ENCODE measurements at places on chromosomes 11 and 22.

DNA sequence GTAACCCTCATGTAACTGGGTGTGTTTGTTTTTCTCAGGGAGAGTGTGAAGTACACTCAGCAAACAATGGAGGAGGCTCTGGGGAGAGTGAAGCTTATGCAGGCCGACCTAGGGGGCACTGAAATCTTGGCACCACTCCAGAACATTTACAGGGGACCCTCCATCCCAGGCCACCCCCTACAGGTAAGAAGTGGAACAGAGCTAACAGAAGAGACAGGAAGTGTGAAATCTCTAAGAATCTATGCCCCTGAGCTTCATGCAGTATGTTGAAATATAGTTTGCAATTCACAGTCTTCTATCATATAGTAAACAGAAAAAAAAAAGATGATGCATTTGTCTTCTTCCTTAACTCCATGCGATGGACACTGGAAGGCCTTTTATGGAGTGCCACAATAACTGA lies 8.4 kb downstream of the VWA5A start:
- DNase-seq = no peak

DNA sequence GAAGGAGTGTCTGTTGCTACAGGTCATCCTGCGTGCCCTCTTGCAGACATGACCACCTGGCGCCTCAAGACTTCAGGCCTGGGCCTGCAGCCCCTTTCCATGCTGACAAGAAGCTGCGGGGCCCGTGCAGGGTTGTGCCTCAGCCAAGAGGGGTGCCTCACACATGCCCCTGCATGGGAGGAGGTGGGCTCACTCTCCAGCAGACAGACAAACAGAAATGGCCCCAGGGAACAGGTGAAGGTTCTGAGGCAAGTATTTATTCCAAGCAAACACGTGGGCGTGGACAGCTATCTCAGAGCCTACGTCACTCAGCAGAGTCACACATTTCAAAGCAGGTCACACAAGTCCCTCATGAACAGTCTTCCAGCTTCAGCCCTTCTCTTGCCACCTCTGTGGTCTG lies 5.9 kb upstream of the SYCE3 start:
- no peak for DNase-seq

- DNase-seq = no peak
Measured at GRCh38 chr11:35932681-35933319, 11.1 kb upstream of the LDLRAD3 start.

GRCh38 chr11:115623021-115623451 lies 118.8 kb upstream of the CADM1 start:
- peak; percentile 66 for DNase-seq

DNA sequence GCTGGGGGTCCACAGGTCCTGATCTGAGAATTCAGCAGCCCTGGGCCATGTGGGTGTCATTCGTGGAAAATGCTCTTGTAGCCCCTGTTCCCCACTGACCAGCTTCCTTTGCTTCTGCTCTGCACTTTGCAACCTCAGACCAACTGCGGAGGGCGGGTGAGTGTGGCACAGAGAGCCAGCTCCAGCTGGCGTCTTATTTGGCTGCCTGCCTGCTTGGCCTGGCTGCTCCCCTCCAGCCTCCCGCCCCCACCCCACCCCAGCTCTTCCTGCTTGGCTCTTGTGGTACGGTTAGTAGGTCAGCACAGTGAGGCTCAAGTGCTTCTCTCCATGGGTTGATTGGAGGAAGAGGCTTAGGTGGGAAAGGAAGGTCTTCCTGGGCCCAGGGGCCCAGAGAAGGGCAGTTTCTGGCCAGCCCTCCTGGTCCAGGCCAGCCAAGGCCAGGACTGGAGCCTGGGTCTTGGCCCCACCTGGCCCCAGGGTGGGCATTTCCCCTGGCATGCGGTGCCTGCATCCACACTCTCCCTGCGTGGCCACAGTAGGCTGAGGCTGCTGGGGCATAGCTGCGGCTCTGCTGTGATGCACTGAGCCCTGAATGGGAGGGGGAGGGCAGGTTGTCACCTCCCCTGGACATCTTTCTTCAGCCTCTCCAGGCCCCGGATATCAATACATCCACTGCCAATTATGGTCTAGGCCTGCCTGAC lies 26.5 kb downstream of the MYO7A start:
- no peak for DNase-seq

- DNase-seq = no peak
Measured at GRCh38 chr22:40953471-40953870, 2.3 kb downstream of the RBX1 start.

GRCh38 chr11:128814856-128815705 lies 52.0 kb downstream of the KCNJ1 start:
- DNase-seq = no peak

GRCh38 chr11:65500387-65501185 lies 1.7 kb downstream of the MALAT1 start:
- DNase-seq = no peak

GRCh38 chr11:96051820-96052219 lies 127.9 kb upstream of the MTMR2 start:
- no peak for DNase-seq

DNA sequence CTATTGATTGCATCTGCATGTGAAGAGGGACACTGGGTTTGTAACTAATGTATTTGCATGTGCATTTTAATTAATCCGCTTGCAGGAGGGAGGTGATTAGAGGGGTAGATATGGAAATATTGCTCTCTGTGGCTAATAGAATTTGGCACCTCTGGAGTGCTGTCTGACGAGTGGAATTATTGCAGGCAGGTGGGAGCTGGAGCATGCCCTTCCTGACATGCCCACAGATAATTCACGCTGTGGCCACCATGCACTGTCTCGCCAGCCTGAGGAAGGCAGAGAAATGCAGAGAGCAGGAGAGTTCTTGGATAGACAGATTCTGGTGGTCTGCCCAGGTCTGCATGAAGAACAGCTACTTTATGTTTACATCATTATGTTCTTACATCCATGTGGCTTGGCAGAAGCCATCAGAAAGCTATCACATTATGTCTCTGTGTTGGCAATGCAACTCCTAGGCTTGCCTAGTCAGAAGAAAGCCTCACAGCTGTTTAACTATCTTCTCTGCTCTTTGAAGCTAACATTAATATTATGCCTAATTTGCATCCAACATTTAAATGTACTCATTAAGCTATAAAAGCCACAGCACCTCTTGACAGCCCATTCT lies 89.4 kb upstream of the DRD2 start:
- no peak for DNase-seq

GRCh38 chr11:36092314-36093030 lies 148.6 kb downstream of the LDLRAD3 start:
- DNase-seq = no peak

GRCh38 chr11:124108156-124108555 lies 7.1 kb upstream of the VWA5A start:
- DNase-seq = no peak

DNA sequence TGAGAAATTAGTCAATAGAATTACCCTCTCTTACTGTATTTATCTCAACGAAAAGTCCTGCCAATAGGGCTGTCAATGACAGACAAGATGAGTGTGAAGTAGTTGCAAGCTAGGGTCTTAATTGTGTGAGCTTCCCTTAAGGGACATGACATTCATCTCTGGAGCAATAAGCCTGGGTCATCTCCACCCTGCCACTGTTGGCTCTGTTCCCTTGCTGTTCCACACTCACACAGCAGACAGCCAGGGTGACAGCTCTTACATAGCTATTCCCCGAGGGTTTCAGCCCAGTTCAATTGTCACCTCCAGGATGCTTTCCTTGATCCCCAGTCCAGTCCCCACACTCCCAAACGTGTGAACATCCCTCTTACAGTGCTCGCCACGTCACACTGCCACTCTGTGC lies 215.0 kb downstream of the NXPE2 start:
- no peak for DNase-seq

- no peak for DNase-seq
Measured at GRCh38 chr11:86176165-86176884, 68.2 kb upstream of the EED start.

DNA sequence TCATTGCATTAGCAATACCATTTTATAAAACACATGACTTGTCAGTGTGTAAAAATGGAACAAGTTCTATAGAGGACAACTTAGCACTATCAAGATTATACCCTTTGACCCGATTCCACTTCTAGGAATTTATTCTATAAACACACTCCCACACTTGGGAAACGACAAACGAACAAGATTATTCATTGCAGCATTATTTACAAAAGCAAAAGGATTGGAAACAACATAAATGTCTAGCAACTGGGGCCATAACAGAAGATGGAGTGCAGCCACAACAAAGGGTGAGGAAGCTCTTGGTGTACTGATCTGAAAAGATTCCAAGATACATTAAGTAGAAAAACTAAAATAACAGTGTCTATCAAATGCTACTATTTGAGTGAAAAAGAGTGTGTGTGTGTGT lies 2.3 kb upstream of the IRAG1 start:
- no peak for DNase-seq

GRCh38 chr11:19968860-19969259 lies 191.4 kb downstream of the DBX1 start:
- no peak for DNase-seq

GRCh38 chr22:39598017-39598965 lies 27.7 kb downstream of the CACNA1I start:
- DNase-seq = no peak

- DNase-seq = no peak
Measured at GRCh38 chr11:59216641-59217564, 4.2 kb upstream of the MPEG1 start.

DNA sequence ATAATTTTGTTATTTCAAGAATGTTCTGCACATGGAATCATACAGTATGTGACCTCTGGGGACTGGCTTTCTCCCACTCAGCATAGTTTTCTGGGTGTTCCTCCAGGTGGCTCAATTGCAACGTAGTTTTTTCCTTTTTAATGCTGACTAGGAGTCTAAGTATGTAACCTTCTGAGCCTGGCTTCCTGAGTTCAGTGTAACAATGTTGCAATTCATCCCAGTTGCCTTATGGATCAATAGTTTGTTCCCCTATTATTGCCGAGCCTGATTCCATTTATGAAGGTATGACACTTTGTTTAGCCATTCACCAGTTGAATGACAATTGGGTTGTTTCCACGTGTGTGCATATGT lies 128.3 kb downstream of the CRYBB2 start:
- DNase-seq = no peak

DNA sequence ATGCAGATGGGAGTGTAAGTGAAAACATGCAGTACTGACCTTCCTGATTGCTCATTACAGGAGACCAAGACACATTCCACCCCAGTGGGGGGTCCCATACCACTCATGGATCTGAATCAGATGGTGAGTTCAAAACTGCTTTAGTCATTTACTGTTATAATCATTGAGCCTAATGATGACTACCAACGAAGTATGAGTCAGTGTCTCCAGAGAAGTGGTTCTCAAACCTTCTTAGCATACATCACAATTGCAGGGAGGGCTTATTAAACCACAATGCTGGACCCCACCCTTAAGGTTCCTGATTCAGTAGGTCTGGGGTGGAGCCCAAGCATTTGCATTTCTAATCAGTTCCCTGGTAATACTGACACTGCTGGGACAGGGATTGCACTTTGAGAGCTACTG lies 75.8 kb downstream of the CD44 start:
- peak; percentile 48 for DNase-seq

- no peak for DNase-seq
Measured at GRCh38 chr11:623999-624704, 603 bp downstream of the CDHR5 start.

- DNase-seq = no peak
Measured at GRCh38 chr22:22755778-22756100, 111.3 kb downstream of the GGTLC2 start.

DNA sequence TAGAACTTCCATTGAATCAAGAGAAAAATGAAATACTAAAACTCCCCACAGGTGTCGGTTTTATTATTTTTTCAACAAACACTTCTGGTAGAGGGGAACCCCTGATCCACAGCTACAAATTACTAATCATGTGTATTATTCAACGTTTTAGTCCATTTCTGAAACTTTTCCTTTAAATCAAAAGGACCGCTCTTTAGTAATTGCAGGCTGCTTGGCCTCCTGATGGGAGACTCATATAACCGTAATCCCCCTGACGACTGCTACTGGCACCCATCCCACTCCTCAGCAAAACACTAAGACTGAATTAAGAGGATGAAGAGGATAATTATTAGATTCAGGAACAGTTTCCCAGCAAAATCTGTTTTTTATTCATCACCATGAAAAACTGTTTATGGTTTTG lies 46.4 kb downstream of the PAX6 start:
- DNase-seq = no peak

DNA sequence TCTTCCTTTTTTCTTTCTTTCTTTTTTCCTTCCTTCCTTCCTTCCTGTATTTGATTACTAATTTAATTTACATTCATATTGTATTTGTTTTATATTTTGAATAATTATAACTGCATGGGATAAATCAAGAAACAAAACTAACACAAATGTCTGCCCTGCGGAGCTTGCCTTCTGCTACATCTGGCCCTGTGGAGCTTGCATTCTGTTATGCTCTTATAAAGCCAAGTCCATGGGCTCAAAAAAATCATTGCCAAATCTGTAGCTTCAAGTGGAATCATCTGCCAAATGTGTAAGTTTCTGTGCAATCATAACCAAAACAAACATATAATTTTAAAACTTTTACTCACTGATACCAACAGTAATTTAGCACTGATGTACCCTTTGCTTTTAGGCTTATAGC lies 8.0 kb upstream of the OR52J3 start:
- DNase-seq = no peak

GRCh38 chr22:49240472-49240871 lies 587.2 kb downstream of the BRD1 start:
- no peak for DNase-seq

GRCh38 chr11:113591117-113591516 lies 115.0 kb downstream of the TMPRSS5 start:
- DNase-seq = no peak

- peak; percentile 95 for DNase-seq
Measured at GRCh38 chr11:122045181-122045586, 70.8 kb downstream of the BLID start.

DNA sequence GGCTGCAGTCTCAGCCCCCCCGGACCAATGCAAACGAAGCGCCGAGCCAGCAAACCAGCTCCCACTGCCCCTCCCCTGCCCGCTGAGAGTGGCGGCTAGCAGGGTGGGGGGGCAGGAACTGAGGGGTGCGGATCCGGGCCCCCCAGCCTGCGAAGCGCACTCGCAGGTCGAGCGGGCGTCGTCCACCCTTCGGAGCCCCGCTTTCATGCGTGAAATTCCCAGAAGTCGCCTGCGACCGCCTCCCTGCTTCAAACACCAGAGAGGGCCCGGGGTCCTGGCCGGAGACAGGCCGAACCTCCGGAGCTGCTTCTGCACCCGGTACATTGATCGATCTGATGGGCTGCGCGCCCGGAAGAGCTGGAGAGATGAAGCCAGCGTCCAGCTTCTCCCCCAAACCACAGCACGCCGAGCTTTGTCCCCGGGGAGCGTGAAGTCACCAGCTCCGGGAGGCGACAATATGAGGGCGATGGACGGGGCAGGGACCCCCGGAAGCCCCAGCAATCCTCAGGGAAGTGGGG lies 646 bp upstream of the PATZ1 start:
- DNase-seq = no peak

DNA sequence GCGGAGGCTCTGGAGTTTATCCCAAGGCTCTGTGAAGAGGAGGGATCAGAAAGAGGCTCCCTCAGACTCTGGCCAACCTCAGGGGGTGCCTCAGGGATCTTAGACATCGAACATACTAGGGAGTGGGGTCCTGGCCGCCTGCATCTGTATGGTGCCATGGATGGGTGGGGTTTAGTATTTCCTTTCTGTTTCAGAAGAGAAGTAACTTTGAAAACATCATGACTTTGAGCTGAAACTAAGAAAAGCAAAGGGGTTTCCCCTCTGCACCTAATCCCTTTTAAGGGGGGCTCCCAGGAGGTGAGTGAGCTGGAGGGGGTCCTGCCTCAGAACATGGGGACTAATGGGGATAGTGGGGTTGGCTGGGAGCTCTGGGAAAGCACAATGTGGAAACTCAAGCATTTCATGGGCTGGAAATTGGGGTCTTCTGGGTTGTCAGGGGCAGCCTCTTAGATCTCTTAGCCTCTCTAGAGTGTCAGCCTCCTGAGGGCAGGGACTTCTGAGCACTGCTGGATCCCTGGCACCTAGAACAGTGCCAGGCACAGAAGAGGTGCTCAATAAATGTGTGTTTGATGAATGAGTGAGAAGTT lies 11.8 kb upstream of the SSTR3 start:
- no peak for DNase-seq
